ENCODE measurements at places on chromosomes 3 and 15. TPM values are rescaled to one million over a fixed set of nuclear protein-coding genes. Genes with fewer than 3 reads are reported as not detected.

DNA sequence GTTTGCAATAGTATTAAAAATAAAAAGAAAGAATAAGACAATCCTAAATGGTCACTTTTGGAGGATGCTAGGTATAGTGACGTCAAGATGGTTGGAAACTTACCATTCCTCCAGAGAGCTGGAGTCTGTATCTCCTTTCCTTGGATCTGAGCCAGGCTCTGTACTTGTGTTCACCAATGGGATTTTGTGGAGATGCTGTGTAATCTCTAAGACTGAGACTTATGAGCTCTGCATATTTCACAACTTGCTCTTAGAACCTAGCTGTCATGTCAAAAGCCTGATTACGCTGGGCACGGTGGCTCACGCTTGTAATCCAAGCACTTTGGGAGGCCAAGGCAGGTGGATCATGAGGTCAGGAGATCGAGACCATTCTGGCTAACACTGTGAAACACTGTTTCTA is 126.8 kb upstream of the CLSTN2 start:
- DNase-seq, result no peak

DNA sequence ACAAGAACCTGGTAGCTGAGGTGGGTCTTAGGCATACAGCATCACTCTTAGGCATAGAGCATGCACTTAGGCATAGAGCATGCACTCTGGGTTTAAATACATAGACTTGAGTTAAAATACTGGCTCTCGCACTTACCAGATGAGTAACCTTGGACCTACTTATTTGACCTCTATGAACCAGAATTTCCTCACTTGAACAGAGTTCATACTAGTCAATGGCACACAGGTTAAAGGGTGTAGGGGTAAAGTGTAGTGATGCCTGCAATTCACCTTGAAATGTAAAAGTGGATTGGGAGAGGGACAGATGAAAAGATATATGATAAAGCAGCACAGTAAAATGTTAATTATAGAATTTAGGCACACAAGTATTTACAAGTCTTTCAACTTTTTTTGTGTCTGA is 1.6 kb downstream of the RUVBL1 start:
- no peak for DNase-seq

DNA sequence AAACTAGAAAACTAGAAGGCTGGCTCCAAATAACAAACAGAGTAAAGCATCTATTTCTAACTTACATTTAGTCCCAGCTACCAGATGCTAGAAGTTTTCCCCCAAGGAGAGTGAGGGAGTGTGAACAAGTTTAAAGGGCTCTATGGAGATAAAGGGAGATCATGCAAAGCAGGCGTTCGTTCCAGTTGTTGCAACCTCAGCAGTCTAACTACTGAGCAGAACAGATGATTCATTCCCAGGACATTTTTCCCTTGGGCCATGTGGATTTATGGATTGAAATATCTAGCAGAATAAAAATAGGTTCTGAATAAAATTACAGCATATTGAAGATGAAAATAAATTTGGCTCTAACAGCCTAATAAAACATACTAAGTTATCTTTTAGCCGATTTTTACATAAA is 154.8 kb upstream of the TTC14 start:
- no peak for DNase-seq

GRCh38 chr3:115628075-115628412 is 4.7 kb downstream of the GAP43 start:
- DNase-seq, result no peak

DNA sequence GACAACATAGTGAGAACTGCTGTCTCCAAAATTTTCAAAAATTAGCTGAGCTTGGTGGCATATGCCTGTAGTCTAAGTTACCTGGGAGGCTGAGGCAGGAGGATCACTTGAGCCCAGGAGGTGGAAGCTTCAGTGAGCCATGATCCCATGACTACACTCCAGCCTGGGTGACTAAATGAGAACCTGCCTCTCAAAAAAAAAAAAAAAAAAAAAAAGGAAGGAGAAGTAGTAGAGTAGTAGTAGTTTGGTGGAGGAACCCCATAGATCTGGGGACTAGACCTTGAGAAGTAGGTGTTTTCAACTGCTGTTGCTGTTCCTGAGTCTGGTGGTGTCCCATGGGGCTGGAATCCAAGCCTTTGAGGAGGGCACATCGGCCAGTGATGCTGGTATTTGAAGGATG is 38.4 kb upstream of the UBE2E2 start:
- DNase-seq, result no peak

DNA sequence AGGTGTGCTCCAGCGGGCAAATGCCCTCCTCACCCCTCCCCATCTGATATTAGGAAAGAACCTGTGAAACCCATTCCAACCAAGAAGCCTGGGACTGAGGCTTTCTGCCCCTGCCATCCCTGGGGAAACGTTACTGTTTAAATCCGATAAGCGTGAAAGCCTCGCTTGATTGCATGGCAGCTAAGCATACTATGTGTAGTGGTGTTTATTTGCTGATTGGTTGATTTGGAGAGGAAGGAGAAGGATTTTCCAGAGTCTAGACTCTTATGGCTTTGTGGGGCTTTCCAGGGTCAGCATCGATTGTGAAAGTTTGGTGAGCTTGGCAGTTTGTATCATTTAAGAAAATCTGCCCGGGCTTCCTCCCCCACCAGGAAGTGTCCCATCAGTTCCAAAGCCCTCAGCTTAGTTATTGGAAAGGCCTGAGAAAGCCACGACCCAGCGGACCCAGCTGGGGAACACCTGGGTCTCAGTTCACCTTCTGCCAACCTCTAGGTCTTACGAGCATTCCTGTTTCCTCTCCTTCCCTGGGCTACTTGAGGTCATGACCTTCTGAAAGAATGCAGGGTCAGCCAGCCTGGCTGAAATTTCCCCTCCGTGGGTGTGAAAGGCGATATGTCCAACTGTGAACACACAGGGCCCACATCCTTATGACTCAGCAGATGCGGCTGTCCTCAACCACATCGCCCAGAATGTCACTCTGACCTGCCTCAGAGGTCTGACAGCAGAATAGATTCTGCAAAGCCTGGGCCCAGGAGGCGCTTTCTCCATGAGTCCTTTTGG is 62.8 kb upstream of the HERC1 start:
- peak; percentile 62 for DNase-seq

DNA sequence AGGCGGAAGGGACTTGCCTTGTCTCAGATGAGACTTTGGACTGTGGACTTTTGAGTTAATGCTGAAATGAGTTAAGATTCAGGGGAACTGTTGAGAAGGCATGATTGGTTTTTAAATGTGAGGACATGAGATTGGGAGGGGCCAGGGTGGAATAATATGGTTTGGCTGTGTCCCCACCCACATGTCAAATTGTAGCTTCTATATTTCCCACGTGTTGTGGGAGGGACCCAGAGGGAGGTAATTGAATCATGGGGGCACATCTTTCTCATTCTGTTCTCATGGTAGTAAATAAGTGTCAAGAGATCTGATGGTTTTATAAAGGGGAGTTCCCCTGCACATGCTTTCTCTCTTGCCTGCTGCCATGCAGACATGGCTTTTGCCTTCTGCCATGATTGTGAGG is 89.2 kb downstream of the CGGBP1 start:
- no peak for DNase-seq

- no peak for DNase-seq
These were observed 10.6 kb downstream of the FAM131A start for GRCh38 chr3:184348057-184348382.

DNA sequence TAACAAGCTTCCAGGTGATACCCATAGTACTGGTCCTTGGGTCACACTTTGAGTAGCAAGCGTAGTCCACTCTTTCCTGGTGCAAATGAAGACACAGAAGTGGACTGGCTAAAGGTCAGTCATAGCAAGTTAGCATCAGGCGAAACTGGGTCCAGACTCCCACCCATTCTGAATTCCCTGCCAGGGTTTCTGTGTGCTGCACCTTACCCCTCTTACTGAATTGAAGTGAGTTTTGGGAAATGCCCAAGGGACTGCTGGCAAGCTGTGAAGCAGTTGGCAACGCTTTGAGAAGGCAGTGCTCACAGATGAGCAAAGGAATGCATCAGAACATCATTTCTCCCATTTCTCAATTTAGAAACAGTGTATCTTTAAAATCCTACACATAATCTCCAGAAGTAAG is 1.8 kb upstream of the LSG1 start:
- DNase-seq, result no peak

DNA sequence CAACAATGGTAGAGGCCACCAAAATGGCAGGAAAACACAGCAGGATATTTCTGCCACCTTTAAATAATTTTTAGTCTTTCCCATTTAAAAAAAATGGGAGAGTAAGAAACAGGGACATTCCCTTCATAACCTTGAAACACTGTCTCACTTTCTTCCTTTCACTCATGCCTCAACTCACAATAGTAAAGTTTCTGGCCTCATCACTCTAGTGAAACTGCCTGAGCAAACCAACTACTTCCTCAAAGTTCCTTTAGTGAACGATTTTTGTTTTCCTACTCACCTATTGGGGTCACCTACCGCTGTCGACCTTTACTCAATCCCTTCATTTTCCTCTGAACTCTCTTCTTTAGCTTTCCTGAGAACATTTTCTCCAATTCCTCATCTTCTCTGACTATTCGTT is 33.0 kb downstream of the SHC4 start:
- DNase-seq, result no peak

GRCh38 chr3:11371747-11372146 is 99.5 kb downstream of the ATG7 start:
- DNase-seq, result no peak

DNA sequence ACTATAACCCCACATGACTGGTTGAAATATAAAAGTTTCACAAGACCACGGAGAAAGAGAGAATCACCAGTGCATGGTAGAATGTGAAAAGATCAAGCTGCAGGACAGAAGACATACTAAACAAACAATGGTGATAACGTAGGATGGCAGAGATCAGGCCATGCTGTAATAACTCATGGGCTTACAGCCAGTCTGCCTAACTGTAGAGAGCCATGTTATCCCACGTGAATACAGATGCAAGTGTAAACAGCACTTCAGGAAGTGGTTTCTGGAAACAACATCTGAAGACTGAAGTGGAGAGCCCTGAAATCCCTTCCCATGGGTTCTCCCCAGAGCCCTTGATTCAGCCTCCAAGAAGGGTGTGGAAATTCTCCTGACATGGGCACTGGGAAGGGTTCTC is 103.2 kb upstream of the SLCO2A1 start:
- no peak for DNase-seq

- DNase-seq, result no peak
These were observed 78.9 kb downstream of the DGKG start for GRCh38 chr3:186283096-186283495.

- DNase-seq, result peak; percentile 67
These were observed 880 bp downstream of the NISCH start for GRCh38 chr3:52456169-52456799.

DNA sequence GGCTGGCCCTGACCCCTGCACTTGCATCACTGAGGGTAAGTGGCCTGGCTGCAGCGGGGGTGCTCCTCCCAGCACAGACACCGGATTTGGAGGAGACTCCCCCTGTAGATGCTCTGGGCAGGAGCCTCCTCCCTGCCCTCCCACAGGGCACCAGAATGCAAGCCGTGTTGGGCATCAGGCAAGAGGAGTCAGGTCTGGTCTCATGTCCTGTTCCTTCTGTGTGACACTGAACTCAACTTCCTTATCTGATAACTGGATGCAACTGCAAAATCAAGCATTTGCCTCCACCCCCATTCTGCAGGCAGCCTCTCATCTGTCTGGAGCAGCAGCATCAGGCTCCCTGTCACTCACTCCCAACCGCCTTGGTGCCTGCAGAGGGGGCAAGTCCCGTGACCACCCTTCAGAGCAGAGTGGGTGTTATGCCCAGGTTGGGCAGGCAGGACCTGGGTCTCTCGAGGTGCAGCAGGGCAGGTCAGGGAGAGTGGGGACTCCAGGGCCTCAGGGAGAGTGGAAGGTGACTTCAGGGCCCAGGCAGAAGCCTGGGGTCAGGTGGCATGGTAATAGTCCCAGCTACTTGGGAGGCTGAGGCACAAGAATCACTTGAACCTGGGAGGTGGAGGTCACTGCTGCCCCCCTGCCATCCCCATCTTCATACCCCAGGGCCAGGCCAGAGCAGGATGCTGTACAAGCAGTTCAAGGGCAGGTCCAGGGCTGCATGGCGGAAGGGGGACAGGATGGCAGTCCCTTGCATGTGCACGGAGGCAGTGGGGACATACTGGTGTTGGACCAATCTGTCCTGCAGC is 10.5 kb upstream of the RPL29 start:
- no peak for DNase-seq

GRCh38 chr3:188489639-188490405 is 335.9 kb downstream of the LPP start:
- no peak for DNase-seq

- DNase-seq, result no peak
These were observed 10.2 kb downstream of the STIMATE start for GRCh38 chr3:52887166-52887565.

- DNase-seq, result no peak
These were observed 107.8 kb upstream of the BCL6 start for GRCh38 chr3:187852842-187853730.

GRCh38 chr3:167780214-167780883 is 44.8 kb downstream of the SERPINI1 start:
- DNase-seq, result no peak

- peak; percentile 74 for DNase-seq
These were observed 175.7 kb downstream of the KLHL25 start for GRCh38 chr15:85618956-85619491.

DNA sequence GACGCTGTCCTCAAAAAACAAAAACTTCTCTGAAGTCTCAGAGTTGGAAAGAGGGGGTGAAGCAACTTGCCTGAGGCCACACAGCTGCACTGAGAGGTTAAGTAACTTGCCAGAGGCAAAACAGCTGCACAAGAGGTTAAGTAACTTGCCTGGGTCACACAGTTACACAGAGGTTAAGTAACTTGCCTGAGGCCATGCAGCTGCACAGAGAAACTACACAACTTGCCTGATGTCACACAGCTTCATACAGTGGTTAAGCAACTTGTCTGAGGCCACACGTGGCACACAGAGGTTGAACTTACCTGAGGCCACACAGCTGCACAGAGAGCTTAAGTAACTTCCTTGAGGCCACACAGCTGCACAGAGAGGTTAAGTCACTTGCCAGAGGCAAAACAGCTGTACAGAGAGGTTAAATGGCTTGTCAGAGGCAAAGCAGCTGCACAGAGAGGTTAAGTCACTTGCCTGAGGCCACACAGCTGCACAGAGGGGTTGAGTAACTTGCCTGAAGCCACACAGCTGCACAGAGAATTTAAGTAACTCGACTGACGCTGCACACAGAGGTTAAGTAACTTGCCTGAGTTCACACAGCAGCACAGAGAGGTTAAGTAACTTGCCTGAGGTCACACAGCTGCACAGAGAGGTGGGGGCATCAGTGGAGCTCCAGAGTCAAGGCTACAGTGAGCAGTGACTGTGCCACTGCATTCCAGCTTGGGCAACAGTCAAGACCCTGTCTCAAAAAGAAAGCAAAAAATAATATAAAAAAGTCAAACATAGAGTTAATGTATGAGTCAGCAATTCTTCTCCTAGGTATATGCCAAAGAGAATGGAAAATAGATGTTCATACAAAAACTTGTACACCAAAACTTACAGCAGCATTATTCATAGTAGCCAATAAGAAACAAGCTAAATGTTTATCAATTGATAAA is 12.0 kb upstream of the ACAD9 start:
- no peak for DNase-seq

The IL5RA gene
- not detected for total RNA-seq

The SNTN gene
- total RNA-seq, result not detected

The GOLGA6A gene
- total RNA-seq, result 0.86 TPM

The CDHR4 gene
- total RNA-seq, result not detected

The TMF1 gene
- total RNA-seq, result 31.3 TPM

The CPLX3 gene
- not detected for total RNA-seq

The TFRC gene
- 165 TPM for total RNA-seq

The ILDR1 gene
- total RNA-seq, result 3.6 TPM

The CHRD gene
- 5.2 TPM for total RNA-seq

The ARRDC4 gene
- total RNA-seq, result 2.1 TPM

The SMAD6 gene
- 121 TPM for total RNA-seq

The CCR3 gene
- not detected for total RNA-seq

The MUC20 gene
- 1.3 TPM for total RNA-seq

The LRRC3B gene
- 0.31 TPM for total RNA-seq

The NDN gene
- total RNA-seq, result 40.3 TPM

The TMEM115 gene
- total RNA-seq, result 30.0 TPM

All from endodermal cell (in vitro differentiated cells).